ENCODE measurements at places on chromosomes 12 and 14.

GRCh38 chr12:69966409-69966808, 141.4 kb downstream of the MYRFL start:
- DNase-seq = no peak

GRCh38 chr14:50928002-50928635, 16.2 kb downstream of the PYGL start:
- no peak for DNase-seq

DNA sequence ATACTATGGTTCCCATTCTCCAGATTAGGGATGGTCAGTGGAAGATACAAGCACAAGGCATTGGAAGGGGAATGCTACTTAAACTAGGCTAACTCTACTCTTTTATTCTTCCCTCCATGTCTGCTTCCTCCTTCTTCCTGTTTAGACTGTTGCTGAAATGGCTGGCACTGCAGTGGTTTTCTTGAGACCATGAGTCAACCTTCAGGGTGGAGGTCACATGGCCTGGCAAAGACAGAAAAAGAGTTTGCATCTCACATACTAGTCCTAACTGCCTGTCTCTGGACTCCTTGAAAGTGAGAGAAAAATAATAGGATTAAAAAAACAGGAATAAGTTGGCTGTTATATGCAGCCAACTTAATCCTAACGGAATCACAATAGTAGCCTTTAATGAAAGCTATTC, 37.0 kb downstream of the ALDH1L2 start:
- DNase-seq = no peak

GRCh38 chr12:57367121-57367520, 63.7 kb downstream of the R3HDM2 start:
- DNase-seq = no peak

GRCh38 chr12:127083008-127083949, 1183.7 kb upstream of the TMEM132C start:
- DNase-seq = no peak

- no peak for DNase-seq
These were observed 40.4 kb downstream of the LRCOL1 start for GRCh38 chr12:132569856-132570480.

DNA sequence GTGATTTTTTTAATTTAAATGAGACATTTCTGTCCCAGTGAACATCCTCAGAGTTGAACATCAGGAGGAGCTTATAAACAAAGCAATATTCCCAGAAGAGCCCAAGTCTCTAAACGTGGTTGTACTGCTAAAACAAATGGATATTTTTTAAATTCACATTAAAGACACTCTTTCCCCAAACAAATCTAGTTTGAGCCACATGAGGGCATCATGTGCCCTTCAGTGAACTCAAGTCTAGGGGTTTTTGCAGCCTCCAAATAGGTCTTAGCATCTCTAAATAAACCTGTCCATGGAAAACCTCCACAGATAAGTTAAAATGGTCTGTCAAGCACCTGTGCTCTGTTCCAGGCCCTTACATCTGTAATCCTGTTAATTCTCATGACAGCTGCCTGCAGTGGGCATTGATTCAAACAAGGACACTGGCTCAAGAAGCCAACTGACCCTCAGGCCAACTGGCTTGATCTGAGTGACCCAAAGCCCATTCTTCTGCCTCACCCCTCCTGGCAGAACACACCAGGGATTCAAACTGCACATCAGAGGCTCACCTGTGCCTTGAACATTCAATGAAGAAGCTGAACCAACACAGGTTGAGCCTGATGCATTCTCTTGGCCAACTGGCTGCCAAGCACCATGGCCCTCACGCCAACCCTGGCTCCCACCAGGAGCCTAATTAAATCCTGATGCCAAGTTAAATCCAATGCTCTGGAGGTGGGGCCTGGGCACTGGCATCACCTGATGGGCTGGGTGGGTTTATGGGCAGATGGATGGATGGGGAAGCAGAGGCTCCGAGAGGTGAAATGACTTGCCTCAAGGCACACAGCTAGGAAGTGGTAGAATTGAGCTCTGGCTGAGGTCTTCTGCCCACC, 8.6 kb downstream of the ISCU start:
- DNase-seq = no peak

- DNase-seq = no peak
These were observed 23.6 kb downstream of the YY1 start for GRCh38 chr14:100262545-100262944.

GRCh38 chr12:102811110-102811737, 105.8 kb downstream of the PAH start:
- no peak for DNase-seq

DNA sequence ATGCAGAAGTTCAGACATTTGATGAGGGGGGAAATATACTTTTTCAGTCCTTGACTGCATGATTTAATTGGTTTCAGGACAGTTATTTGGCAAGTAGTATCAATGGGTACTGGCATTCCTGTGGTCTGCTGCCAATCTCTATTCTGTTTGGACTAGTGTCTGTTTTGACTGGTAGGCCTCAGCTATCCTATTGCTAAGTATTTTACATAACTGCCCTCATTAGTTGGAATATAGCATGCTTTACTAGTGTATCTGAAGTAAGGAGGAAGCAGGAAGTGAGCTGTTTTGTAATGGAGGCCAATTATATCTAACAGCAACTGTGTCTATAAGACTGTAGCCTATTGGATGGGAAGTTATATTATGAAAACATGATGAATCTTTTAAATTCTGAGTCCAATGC, 104.3 kb downstream of the FLRT2 start:
- DNase-seq = no peak

- no peak for DNase-seq
These were observed 161.9 kb downstream of the ANO6 start for GRCh38 chr12:45377815-45378214.

DNA sequence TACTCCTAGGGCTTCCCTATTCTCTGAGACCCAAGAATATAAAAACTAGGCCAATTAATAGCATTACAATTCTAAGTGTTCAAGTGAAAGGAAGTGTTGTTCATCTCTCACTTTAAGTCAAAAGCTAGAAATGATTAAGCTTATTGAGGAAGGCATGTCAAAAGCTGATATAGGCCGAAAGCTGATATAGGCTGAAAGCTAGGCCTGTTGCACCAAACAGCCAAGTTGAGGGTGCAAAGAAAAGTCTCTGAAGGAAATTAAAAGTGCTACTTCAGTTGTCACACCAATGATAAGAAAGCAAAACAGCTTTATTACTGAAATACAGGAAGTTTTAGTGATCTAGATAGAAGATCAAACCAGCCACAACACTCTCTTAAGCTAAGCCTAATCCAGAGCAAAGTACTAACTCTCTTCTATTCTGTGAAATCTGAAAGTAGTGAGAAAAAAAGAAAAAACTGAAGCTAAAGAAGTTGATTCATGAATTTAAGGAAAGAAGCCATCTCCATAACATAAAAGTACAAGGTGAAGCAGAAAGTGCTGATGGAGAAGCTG, 68.9 kb downstream of the SLC6A15 start:
- no peak for DNase-seq

DNA sequence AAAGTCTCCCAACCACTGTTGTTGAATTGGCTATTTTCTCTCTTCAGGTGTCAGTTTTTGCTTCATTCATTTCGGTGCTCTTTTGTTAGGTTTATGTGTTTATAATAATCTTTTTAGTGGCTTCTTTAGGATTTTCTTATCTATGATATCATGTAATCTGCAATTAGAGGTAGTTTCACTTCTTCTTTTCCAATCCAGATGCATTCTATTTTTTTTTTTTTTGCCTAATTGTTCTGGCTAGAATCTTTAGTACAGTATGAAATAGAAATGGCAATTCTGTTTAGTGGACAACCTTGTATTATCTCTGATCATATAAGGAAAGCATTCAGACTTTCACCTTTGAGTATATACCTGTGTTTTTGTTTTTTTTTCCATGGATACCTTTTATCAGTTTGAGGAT, 17.4 kb downstream of the CNOT2 start:
- DNase-seq = no peak

DNA sequence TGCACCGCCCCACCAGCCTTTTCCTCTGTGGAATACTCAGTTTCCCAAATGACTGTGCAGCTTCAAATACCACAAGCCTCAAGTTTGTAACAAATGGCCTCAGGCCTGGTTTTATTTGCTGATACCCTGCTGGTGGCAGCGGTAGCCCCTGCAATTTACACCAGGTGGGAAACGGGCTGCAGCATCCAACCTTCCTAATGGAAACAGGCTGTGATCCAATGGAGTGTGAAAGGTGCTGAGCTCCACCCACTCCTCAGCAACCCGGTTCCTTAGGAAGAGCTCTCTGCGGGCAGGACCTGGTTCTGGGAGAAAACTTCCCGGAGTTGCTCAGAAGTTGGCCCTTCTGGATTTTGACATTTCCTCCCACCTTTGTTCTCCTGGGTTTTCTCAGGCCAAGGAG, 41.7 kb upstream of the LTA4H start:
- DNase-seq = no peak

- DNase-seq = no peak
These were observed 53.8 kb downstream of the TESC start for GRCh38 chr12:117045160-117046010.

- no peak for DNase-seq
These were observed 85.0 kb downstream of the SYNE3 start for GRCh38 chr14:95431199-95432143.

- DNase-seq = no peak
These were observed 27.4 kb downstream of the RAB21 start for GRCh38 chr12:71782017-71782416.

DNA sequence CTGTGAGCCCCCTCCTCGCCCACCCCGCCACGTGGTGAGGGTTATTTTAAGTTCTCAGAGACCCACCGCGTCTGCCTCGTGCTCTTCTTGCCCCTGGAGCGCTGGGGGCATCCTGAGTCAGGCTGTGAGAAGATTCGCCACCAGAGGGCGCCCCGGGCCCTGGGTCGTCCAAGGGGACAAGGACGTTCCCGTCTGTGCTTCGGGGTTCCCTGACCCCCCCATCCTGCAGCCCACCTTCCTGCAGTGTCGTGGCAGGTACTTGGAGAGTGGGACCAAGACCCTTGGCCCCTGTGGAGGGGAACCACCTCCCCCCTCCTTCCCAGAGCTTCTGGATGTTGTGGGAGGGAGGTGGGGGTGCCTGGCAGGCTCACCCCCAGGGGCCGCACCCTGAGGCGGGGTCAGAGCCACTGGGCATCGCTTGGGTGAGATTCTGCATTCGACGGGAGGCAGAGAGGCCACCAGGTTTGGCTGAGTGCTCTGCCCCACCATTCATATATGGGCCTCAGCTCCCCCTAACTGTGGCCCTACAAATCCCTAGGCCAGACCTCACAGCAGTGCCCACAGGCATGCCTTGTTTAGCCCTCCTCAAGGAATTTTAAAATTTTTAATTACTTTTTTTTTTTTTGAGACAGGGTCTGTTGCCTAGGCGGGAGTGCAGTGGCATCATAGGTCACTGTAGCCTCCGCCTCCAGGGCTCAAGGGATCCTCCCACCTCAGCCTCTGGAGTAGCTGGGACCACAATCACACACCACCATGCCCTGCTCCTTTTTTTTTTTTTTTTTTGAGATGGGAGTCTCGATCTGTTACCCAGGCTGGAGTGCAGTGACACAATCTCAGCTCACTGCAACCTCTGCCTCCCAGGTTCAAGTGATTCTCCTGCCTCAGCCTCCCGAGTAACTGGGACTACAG, 17.0 kb downstream of the RHOF start:
- DNase-seq = peak; percentile 72

DNA sequence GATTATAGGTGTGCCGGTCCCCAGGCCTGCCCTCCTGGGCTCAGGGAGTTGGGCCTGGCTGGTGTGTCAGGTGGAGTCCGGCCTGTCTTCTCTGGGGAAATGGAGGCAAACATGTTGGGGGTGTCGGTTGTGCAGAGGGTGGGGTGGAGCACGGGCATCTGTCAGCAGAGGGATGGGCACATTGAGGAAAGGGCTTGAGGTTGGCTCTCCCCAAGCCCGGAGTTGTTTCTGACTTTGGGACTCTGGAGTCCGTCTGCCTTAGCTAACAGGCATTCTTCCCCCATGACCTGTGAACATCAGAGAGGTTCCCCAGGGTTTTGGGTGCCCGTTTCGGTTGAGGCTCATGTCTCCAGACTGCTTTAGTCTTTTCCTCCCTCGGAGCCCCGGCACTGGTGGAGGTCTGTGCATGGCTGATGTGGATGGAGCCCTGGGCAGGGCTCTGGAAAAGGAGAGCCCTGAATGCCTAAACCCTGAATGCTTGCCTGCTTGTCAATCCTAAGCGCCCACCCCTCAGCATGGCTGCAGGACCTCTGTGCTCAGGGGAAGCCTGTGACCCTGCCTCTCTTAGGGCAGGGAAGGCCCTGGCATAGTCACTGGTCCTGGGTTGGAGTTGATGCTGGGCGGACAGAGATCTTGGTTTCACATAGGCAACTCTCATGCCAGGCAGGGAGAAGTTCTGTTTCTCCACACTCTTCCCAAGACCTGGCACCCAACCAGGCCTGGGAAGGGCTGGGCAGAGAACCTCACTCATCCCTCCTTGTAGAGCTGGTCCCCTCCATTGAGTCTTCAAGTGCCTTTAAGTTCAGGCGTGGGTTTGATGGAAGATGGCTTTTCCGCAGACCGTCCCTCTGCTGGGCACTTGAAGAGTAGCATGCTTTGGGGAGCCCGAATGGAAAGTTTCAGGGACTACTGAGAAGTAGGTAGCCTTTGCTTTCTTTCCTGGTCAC, 12.9 kb downstream of the NYNRIN start:
- DNase-seq = no peak

DNA sequence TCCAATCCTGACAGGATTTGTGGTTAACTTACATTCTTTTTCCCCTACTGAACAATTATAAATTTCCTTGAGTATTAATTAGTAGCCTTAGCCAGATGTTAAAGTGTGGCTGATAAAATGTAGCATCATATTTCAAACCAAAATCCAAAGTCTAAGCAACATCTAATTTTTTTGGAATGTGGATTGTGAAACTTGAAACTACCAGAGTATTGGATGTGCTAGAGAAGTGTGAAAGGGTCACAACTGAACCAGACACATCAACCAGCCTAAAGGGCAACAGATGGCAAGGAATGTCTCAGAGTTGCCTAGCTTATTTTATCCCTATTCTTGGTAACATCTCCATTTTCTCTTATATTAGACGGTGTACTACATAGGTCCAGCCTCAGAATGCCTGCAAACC, 153.1 kb upstream of the DCN start:
- DNase-seq = no peak

DNA sequence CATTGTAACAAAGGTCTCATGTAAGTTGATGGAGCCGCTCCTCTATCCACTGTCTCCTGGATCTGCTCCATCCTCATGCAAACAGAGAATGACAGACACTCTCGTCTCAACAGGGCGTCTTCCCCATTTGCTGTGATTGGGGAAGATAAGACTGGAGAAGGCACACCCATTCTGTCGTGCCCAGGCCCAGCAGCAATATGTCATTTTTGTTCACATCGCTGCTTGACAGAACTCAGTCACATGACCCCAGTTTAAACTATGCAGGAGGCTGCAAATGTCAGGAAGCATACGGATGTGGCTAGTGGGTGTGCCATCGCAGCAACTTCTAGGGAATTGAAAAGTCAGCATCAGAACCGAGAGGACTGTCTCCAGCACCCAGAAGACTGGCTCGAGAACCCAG, 290.5 kb downstream of the TMEM132D start:
- DNase-seq = no peak
